ENCODE measurements at places on chromosomes 2 and 18. TPM values are rescaled to one million over a fixed set of nuclear protein-coding genes. Genes with fewer than 3 reads are reported as not detected.

DNA sequence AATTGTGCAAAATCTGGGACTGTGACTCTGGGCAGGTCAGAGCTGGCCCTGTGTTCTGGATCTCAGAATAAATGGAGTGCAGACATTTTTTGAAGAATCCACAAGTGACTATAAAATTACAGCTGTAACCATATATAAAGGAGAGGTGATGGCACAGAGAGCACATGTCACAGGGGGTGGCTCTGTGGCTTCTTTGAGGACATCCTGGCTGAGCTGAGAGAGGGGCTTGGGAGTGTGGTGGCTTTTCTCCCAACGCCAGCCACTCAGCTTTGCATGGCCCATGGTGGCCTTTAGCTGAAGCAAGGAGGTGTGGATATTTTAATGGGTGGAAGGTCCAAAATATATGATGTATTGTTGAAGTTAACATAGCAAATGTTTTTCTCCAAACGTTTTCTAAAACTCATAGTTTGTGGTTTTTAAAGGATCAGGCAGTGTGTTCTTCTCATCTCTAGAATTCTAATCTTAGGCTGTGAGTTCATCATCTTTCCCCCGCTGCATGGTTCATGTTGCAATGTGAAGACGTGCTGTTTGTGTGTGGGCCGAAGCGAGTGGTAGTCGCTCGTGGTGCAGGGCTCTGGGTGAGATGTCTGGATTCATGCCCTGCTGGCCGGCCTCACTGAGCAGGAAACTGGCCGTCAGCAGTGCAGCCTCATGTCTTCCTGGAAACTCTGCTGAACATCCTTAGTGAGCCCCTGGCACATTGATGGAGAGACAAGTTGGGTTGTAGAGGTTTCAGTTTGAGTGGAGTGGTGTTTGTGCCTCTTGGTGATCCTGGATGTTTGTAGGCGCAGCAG is 109.9 kb downstream of the ZNF236 start:
- no peak for DNase-seq

DNA sequence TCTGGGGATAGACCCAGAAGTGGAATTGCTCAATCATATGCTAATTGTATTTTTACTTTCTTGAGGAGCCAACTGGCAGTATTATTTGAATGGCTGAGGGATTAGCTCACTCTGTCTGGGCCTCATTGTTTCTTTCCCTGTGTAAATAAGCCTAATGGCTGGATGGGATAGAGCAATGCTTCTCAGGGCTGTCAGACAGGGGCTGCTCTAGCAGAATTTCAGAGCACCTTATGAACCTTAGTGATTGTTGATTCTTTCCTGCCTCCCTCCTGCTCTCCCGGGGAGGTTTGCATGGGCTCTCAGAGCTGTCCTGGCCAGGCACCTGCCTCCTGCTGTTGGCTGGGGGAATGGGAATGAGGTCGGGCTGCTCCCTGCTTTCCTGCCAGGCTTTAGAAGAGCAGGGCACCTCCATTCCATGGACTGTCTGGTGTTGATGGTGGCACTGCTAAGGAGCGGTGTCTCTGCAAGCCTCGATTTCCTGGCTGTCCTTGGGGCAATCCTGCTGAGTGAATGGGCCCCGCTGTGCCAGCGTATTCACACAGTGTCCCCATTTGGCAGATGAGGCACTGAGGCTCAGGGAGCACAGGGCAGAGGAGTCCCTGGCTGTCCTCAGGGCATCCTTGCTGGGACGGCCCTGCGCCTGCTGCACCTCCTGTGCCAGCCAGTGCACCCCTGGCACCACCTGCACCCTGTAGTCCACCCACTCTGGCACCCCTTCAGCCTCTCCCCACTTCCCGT is 468.2 kb upstream of the HS6ST1 start:
- DNase-seq = no peak

DNA sequence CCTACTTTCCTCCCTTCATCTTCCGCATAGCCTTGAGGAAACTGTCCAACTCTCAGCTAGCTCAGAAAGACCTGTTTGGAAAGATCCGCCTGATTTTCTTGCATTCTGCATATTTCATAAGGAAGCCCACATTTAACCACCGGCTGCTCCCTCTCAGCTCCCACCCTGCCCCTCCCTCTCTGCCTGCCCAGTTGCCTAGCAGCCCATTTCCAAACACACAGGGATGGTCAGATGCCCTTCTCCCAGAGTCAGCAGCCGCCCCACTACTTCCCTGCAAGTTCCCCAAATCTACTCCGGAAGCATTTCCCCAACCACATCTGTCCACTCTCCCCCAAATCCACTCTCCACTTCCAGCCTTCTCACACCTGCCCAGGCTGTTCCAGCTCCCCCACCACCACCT is 96.0 kb downstream of the TNS1 start:
- no peak for DNase-seq

DNA sequence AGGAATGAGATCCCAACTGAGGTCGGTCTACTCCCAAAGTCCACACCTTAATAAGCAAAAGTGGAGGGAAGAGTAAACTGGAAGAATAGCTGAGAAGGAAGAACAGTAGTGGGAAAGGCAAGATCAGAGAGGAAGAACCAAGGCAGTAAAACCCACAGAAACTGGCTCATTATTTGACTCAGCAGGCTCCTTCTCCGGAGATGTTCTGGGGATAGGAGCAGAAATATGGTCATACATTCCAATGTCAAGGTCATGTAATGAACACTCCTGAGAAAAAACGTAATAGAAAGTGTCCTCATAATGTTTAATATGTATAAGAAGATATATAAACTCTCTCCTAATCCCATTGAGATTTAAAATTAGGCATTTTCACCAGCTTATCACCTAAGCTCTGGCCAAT is 39.5 kb downstream of the STK39 start:
- DNase-seq = no peak

DNA sequence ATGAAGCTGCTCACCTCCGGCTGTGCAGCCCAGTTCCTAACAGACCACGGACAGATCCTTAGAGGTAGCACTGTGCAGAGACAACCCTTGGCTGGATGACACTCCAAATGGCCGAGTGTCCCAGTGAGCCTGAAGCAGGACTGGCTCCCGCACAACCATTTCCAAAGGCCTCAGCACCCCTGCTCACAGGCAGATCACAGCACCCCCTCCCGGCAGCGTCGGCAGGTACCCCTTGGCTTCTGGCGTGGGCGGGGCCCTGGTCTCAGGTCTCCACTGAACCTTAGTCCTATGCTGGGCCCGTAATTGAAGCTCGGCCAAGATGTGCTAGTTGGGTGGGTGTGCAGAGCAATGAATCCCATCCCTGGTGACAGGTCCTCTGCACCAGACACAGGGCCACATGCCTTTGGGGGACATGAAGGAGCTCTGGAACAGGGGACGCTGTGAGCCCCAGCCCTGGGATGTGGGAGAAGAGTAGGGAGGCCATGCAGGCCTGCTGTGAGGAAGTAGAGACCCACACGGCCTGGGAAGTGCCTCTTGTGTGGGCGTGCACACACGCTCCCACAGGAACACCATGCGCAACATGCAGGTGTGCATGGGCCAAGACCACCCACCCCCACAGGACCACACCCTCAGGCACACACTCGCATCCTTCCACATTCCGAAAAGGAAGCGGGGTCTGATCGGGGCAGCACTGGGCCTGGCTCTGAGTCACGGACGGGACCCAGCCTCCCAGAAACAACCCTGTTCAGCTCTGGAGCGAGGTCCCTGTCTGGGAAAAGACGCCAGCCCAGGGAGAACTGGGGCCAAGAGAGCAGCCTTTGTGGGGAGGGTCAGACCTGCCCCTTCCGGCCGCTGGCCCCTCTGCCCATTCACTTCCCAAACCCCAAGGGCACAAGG is 2.8 kb downstream of the DUSP2 start:
- peak; percentile 91 for DNase-seq

DNA sequence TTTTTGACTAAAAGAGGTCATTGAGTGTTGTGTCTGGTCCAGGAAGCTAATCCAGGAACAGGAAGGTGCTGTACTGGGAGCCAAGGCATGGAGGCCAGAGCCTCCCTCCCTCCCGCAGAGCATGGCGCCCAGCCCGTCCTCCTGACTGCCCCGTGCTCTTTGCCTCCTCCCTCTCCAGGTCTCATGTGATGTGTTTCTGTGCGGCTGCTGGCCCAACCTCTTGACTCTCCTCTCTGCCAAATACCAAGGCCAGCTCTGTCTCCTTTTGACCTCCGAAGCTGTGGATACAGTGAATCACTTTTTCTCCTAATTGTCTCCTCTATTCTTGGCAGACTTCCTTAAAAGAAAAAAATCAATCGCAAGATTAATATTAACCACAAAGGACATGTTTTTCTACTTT is 284.1 kb downstream of the PHLPP1 start:
- no peak for DNase-seq

GRCh38 chr2:105194022-105194675 is 47.4 kb upstream of the GPR45 start:
- no peak for DNase-seq

GRCh38 chr2:221641181-221641871 is 69.2 kb upstream of the EPHA4 start:
- no peak for DNase-seq

DNA sequence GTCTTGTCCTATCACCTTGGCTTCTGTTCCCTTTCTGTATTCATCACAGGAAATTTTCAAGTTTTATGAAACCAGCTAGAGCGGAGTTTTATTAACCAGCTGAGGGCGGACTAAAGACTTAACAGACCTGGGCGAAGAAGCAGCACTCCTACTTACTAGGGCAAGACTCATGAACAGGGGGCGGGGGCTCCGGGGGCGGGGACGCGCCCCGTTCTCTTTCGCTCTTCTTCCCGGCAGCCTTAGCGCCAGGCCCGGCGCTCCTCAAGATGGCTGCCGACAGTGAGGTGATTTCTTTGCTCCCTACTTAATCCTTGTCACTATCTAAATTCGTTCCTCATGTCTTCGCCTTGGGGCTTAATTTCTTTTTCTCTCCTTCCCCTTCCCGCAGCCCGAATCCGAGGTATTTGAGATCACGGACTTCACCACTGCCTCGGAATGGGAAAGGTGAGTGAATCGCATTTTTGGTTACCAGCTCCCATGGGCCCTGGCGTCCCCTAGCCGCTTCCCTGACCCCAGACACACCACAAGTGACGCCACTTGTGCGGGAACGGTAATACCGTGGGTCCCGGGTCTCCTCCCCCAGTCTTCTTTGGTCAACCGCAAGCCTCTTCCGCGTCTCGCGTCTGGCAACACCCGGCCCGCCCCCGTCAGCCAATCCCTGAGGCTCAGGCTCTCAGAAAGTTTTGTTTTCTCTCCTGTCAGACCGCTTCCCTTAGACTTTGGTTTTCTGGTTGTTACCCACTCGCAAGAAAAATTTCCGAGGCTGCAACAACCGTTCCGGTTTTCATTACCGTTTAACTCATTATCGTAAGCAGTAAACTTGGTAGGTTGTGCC is at the start of gene RAB3GAP1:
RAB3GAP1 (plus strand) TSS at position 251 of the 835 bp plus-strand sequence; CDS start at position 267, 16 bp downstream.
- peak; percentile 93 for DNase-seq

GRCh38 chr18:36112302-36112701 is 16.8 kb downstream of the SLC39A6 start:
- no peak for DNase-seq

- peak; percentile 79 for DNase-seq
Measured at GRCh38 chr2:131413148-131413747, 49.3 kb upstream of the RAB6D start.

DNA sequence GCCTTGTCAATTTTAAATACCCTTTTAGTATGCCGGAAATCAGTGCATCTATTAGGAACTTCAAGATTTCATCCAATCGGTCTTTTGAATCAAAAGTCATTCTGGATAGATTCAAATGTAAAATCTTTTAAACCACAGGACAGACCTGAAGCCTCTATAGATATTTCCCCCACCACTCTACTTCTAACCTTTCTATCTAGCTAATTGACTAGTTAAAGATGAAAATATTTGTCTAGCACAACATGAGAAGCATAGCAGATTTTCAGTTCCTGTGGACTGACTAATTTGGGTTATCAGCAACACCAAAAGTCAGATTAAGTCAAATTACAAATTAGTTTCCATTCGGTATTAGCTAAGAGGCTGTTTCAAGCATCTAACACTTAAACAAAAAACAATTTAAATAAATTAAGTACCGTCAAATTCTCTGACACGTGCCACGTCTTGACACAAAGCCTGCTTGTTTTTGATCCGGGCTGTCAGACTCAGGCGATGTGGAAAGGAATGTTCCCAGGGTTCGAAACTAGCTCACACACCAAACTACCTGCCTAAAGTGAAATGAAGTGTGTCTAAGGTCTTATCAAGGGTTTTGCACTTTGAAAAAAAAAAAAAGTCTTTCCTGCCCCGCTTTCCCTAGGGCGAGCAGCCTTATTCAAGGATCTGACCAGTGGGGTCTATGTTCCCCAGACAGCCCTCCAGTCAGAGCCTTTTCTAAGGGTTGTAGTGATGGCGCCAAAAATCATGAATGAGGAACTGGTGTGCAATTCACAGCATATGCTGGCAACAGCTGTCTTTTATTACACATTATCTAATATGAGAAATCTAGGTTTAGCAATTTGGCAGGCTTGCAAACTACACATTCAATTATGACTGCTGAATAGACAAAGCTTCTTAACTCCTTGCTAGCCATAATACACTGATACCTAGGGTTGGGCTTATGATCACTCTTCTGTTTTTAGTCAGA is 4.7 kb downstream of the CYTIP start:
- peak; percentile 78 for DNase-seq

DNA sequence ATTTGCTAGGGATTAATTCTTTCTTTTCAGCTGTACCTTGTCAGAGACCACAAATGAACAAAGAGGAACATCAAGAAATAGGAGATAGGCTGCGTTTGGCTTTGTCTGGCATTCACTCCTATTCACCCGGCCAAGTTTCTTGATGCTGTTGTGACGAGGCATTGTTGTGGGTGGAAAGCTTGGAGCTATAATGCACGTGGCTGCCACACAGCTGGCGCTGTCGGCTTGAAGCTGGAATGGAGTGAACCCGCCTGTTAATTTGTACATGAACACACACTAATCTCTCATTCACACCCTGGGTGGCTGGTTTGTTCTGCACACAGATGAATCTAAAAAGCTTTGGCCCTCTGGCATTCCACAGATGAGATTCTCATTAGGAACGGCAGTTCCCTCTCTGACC is 274.9 kb upstream of the GYPC start:
- no peak for DNase-seq

GRCh38 chr2:128310094-128310716 is 8.5 kb downstream of the HS6ST1 start:
- no peak for DNase-seq

DNA sequence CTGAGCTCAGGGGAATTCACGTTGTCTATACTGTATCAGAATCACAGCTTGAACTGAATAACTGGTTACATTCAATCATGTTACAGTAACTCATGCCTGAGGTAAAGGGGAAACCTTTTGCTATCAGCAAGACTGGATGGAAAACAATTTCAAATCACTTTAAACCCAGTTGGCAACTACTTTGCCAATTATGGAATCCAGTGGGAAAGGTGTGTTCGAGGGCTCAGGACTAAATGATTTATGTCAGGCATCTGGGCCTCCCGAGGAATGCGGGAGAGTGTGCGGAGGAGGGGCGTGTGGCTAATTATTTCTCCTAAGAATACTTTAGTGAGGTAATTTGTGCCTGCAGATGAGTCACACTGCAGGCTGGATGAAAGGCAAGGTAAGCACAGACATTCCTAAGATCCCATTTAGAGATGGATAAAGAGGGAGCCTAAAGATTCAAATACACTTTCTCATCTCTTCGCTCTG is 100.1 kb downstream of the HRH4 start:
- DNase-seq = no peak

The ACOXL gene
- 0.58 TPM for total RNA-seq

The SERPINB11 gene
- not detected for total RNA-seq

The IL1RL2 gene
- total RNA-seq = not detected

The EMX1 gene
- total RNA-seq = not detected

The RAMP1 gene
- total RNA-seq = not detected

The KIF5C gene
- total RNA-seq = 8.3 TPM
